Panc1 (cell line): ENCODE measurements at places on chromosomes 13 and 19. TPM values are rescaled to one million over a fixed set of nuclear protein-coding genes. Genes with fewer than 3 reads are reported as not detected.

DNA sequence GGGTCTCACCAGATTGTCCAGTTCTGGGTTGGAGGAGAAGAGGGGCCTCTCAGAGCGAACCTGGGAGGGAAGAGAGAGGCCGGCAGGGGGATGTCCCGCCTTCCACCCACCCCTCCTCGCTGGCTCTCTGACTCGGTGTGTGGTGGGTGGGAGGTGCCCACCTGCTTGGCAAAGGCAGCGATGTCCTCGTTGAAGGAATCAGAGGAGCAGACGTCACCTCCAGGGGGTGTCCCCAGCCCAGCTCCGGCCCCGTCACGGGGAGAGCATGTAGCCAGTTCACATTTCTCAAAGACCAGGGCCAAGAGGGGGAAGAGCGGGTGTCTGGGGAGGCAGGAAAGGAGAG lies 2.7 kb downstream of the MEIS3 start:
- H3K27me3 ChIP-seq: peaks cover under 1% of the 10 kb centered on the region; the same call in 1 of the 2 replicates
- peaks cover 4% of the 10 kb centered on the region for H3K4me1 ChIP-seq
- no peak overlapping the region for H3K4me3 ChIP-seq
- H3K27ac ChIP-seq: no peak overlapping the region

Gene IGSF23
- total RNA-seq: not detected

GRCh38 chr13:81184556-81185265 lies 843.8 kb upstream of the SPRY2 start:
- no peaks in the 10 kb centered on the region for H3K36me3 ChIP-seq
- no peak overlapping the region for H3K4me3 ChIP-seq
- H3K4me1 ChIP-seq: no peaks in the 10 kb centered on the region

Gene UBE2M
- 189 TPM for total RNA-seq

GRCh38 chr19:55306712-55307111 lies 18.4 kb downstream of the TMEM150B start:
- H3K4me1 ChIP-seq: no peaks in the 10 kb centered on the region; the same call in 1 of the 2 replicates
- H3K27ac ChIP-seq: no peak overlapping the region
- DNase-seq: no peak
- H3K36me3 ChIP-seq: no peaks in the 10 kb centered on the region
- no peak overlapping the region for H3K4me3 ChIP-seq
- H3K27me3 ChIP-seq: no peaks in the 10 kb centered on the region

Gene CEACAM3
- total RNA-seq: not detected

- H3K27me3 ChIP-seq: no peaks in the 10 kb centered on the region
- DNase-seq: no peak
- peaks cover 9% of the 10 kb centered on the region; the same call in 1 of the 2 replicates for H3K4me1 ChIP-seq
- H3K27ac ChIP-seq: 0 out of 2 replicates have a peak overlapping the region, but pooled peaks have one; percentile 29
Observed at GRCh38 chr13:50797091-50797490, 46.4 kb downstream of the DLEU7 start.

- no peaks in the 10 kb centered on the region for H3K36me3 ChIP-seq
- no peak for DNase-seq
- H3K4me3 ChIP-seq: no peak overlapping the region
- H3K27ac ChIP-seq: no peak overlapping the region
Observed at GRCh38 chr13:102758842-102759241, 14.7 kb downstream of the TEX30 start.

DNA sequence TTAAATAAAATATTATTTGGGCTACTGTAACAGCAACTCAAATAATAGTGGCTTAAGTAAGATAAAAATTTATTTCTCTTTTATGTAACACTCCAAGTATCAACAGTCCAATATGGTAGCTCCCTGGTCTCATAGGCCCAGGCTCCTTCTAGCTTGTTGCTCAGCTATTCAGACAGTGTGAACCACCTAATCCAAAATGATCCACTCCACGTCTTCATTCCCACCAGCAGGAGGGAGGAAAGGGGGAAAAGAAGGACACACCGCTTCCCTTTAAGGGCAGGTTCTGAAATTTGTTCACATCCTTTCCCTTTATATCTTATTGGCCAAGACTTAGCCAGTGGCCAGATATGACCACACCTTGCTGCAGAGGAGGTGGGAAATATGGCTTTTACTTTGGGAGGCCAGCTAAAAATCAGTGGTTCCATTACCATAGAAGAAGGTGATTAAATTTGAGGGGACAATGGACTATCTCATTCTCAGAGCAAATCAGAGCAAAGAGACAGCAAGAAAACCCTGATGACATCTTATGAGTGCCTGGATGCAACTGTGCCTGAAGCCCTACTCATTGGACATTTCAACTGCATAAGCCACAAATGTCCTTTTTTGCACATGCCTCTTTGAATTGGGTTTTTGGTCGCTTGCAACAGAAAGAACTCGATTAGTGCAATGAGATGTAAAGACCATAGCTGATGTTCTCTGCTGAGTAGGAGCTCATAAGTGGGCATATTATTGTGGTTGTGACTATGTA lies 7.0 kb upstream of the EPOR start:
- H3K36me3 ChIP-seq: no peaks in the 10 kb centered on the region
- H3K27ac ChIP-seq: no peak overlapping the region
- H3K4me3 ChIP-seq: no peak overlapping the region
- no peak for DNase-seq
- no peaks in the 10 kb centered on the region for H3K4me1 ChIP-seq

Gene ZSWIM4
- total RNA-seq: 8.7 TPM

GRCh38 chr13:37192956-37193355 lies 87.5 kb upstream of the CSNK1A1L start:
- H3K4me1 ChIP-seq: no peaks in the 10 kb centered on the region
- DNase-seq: no peak
- no peaks in the 10 kb centered on the region for H3K27me3 ChIP-seq
- no peaks in the 10 kb centered on the region for H3K36me3 ChIP-seq

DNA sequence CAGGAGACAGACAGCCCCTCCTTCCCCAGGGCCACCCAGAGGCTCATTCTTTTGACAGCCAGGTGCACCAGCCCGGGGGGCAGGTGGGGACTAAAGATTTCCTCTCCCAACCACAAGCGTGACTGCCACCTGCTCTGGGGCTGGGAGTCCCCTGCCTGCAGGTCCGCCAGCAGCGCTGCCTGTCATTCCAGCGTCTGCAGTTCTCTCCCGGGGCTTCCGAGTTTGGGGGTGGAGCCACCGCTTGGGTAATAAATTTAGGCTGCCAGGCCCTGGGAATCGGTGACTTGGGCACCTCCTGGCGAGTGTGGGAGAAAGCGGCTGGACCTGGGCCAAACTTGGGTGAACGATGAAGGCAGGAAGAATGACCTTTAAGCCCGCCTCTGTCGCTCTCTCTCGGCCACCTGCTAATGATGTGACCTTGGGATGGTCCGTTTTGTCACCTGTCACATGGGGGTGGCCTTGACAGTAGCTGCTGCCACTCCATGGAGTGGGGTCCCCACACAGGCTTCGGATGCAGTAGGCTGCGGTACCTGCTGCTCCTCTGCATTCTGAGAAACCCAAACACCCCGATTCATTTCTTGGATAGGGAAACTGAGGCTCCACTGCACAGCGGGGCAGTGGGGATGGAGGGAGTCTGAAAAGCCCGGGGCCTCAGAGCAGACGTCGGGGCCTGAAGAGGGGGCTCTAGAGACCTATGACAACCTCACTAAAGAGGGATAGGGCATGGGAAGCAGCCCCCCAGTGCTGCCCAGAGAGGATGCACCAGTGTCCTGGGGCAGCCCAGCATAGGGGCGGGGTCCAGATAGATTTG lies 12.8 kb downstream of the FUT6 start:
- no peak for DNase-seq
- H3K4me3 ChIP-seq: peak overlapping the region; percentile 50
- no peaks in the 10 kb centered on the region for H3K27me3 ChIP-seq
- peak overlapping the region; percentile 59; the same call in 1 of the 2 replicates for H3K27ac ChIP-seq

Gene LRRC4B
- total RNA-seq: 0.57 TPM

GRCh38 chr19:39768786-39769185 lies 9.9 kb upstream of the LEUTX start:
- no peak for DNase-seq
- H3K36me3 ChIP-seq: no peaks in the 10 kb centered on the region
- no peaks in the 10 kb centered on the region for H3K4me1 ChIP-seq
- no peak overlapping the region for H3K4me3 ChIP-seq
- H3K27me3 ChIP-seq: peaks cover 48% of the 10 kb centered on the region
- H3K27ac ChIP-seq: no peak overlapping the region

DNA sequence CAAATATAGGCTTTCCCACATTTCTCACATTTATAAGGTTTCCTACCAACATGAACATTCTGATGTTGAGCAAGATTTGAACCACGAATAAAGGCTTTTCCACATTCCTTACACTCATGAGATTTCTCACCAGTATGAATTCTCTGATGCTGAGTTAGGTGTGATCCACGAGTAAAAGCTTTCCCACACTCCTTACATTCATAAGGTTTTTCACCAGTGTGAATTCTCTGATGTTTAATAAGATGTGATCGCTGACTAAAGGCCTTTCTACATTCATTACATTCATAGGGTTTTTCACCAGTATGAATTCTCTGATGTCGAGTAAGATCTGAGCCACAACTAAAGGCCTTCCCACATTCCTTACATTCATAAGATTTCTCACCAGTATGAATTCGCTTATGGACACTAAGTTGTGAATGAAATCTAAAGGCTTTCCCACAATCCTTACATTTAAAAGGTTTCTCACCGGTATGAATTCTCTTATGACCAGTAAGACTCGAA lies 19.0 kb downstream of the ZNF790 start:
- no peak overlapping the region for H3K27ac ChIP-seq
- DNase-seq: no peak
- peaks cover 4% of the 10 kb centered on the region; the same call in 1 of the 2 replicates for H3K36me3 ChIP-seq
- no peaks in the 10 kb centered on the region for H3K27me3 ChIP-seq

DNA sequence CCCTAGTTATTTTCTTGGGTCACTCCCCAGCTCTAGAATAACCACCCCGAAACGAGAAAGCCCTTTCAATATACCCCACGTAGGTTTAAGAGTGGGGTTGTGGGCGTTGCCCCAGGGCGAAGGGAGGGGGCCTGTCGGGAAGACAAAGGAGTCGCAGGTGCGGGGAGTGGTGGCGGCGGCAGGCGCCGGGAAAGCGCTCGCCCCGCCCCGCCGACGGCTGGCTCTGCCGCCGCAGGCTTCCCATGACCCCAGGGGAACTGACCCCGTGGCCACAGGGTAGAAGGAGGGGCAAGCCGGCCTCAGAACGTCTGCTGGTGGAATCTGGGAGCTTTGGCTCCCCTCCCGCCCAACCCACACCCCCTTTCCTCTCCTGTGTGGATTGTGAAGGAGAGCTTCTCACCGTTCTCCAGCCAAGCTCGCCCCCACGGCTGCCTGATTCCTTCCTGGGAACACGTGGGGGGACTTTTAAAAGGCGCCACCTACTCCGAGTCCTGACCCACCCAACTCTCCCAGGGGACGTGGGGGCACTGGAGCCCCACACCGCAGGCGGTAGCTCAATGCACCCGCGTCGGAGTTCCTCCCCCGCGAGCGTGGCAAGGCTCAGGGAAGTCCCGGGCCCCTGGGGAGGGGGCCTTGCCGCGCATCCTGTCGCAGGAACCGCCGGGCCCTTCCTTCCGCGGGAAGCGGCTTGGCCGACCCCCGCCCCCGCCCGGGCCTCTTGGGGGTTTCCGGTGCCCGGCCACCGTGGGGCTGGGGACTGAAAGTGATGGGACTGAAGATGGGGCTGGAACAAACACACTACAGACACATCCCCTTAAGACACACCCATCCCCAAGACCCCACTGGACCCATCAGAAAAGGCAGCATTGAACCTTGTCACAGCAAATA lies 5.5 kb downstream of the IER2 start:
- H3K36me3 ChIP-seq: peaks cover 7% of the 10 kb centered on the region; the same call in 1 of the 2 replicates
- peak overlapping the region; percentile 96 for H3K27ac ChIP-seq
- peaks cover 15% of the 10 kb centered on the region for H3K4me1 ChIP-seq

Gene FFAR2
- total RNA-seq: not detected

DNA sequence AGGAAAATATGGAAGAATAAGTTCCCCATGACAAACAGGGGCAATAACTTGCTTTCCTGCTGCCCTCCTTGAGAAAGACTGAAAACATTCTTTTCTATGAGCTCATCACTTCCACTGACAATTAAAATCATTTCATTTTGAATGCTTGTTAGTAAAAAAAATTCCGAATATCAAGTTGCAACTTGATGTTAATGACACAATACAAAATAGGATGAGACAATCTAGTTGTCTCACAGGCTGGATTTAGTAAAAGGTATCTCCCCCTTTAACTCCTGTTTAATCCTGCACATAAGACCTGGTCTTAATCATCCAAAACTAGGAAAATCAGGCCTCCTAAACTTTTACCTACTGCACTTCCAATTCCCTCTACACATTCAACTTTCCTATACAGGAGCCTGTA lies 24.7 kb downstream of the IRS2 start:
- no peaks in the 10 kb centered on the region for H3K4me1 ChIP-seq
- no peak overlapping the region for H3K4me3 ChIP-seq
- H3K27me3 ChIP-seq: no peaks in the 10 kb centered on the region
- no peak overlapping the region for H3K27ac ChIP-seq

DNA sequence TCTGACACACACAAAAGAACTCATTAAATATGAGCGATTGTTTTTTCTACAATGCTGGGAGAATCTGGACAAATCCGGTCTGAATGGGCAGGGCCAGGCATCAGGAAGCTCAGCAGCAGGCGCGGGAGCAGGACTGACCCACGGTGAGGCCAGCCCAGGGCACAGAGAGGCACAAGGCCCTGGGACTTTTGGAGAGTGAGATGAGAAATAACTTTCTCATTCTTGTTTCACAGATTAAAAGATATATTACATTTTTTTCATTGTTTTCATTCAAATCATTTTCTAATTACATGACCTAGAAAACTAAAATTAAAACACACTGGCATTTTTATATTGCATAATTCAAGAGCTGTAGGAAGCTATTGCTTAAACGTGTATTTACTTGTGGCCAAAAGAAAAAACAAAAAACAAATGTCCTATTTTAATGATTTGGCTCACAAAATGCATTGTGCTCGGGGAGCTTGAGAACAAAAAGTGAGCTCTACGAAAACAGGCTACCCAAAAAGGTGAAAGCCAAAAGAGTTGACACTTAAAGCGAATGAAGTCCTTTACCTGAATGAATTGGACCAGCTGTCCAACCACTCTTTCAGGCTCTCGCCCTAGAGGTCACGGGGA lies 133.1 kb downstream of the TNFRSF19 start:
- no peaks in the 10 kb centered on the region for H3K36me3 ChIP-seq
- no peak overlapping the region for H3K27ac ChIP-seq
- no peaks in the 10 kb centered on the region for H3K27me3 ChIP-seq
- no peak for DNase-seq
- no peak overlapping the region for H3K4me3 ChIP-seq

GRCh38 chr19:55353356-55353802 lies 1.1 kb downstream of the COX6B2 start:
- DNase-seq: no peak
- H3K36me3 ChIP-seq: no peaks in the 10 kb centered on the region
- H3K4me3 ChIP-seq: peak overlapping the region; percentile 55
- H3K27ac ChIP-seq: peak overlapping the region; percentile 57

DNA sequence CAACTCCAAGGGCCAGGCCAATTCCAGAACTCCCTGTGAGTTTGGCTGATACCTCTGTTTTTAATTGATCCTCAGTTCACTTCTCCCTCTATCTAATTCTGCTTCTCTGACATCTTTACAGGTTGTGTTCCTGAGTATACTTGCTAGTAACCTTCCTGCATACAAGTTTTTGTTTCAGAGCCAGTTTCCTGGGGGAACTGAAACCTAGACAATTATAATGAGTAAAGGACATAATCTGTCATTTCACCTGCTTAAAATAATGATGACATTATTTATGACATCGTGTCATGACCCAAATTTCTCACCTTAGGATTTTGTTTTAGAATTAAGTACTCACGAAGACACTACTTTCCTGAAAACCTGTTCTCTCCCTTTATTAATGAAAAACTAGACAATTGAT lies 12.5 kb upstream of the MYCBP2 start:
- H3K4me3 ChIP-seq: no peak overlapping the region
- no peak overlapping the region for H3K27ac ChIP-seq
- H3K36me3 ChIP-seq: no peaks in the 10 kb centered on the region

Gene ZNF175
- total RNA-seq: 7.3 TPM
